Sigmoid colon (tissue), 7 donors: ENCODE measurements at places on chromosomes 12 and 14. TPM values are rescaled to one million over a fixed set of nuclear protein-coding genes. Genes with fewer than 3 reads are reported as not detected.
A peak's percentile ranks its signal among the peaks of the same experiment; 100 is the strongest.

DNA sequence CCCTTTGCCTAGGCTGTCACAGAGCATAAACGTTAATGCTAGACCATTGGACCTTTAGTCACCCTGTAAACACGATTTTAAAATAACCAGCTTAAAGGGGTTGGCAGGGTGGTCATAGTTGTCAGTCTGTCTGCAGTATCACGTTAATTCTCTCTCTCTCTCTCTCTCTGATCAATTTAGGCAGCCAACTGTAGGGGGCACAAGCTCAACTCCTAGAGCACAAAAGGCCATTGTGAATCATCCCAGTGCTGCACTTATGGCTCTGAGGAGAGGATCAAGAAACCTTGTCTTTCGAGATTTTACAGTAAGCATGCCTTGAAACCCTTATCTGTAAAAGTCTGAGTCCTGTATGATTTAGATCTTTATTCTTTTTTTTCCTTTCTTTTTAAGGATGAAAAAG, 97.1 kb downstream of the SCAF11 start:
- no peak for DNase-seq

DNA sequence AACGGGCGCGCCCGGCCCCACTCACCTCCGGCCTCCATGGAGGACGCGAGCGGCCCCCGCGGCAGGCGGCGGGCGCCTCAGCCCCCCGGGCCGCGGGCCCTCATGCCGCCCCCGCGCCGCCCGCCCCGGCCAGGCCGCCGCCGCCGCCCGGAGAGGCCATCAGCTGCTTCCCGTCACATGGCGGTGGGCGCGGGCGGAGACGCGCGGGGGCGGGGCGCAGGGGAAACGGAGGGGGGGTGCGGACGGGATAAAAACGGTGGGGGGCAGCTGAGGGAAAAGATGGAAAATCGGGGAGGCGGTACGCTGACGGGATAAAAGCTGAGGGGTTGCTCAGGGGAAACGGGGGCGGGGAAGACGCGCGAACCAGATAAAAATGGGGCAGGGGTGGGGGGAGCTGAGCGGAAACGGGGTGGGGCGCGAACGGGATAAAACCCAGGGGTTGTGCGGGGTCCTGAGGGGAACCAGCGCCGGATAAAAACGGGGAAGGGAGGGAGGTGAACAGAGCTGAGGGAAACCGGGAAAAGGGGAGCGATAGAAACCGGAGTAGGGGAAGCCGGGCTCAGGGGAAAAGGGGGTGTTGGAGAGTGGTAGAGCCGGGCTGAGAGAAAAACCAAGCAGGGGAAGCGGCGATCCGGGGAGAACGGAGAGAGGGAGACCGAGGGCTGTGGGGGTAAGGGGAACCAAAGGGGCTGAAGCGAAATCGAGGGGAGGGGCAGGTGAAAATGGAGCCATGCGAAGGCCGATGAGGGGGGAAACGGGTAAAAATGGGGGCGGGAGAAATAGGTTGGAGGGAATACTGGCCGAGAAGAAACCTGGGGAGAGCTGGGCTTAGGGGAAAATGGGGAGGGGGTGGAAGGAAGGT, at the start of gene WSB2:
WSB2 (minus strand) TSS at position 169 of the 862 bp plus-strand sequence; CDS start at position 38, 131 bp downstream.
- DNase-seq: peak; percentile 86

DNA sequence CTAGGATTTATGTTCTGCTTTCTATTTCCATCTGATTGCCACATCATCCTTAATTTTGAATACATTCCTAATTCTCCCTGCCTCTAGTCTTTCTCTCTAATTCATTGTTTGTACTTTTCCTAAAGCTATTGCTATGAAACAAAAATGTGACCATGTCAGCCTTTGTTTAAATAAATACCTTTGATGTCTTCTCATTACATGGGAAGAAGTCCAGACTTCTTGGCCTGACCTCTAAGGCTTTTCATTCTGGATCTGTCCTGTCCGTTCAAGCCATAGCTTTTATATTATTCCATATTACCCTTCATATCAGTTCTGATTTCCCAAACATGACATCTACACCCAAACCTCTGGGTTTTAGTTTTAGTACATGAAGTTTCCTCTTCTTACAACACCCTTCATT, 91.4 kb downstream of the CDK17 start:
- no peak for DNase-seq

- no peak for DNase-seq
Observed at GRCh38 chr14:58291646-58292045, 6.7 kb upstream of the ARID4A start.

DNA sequence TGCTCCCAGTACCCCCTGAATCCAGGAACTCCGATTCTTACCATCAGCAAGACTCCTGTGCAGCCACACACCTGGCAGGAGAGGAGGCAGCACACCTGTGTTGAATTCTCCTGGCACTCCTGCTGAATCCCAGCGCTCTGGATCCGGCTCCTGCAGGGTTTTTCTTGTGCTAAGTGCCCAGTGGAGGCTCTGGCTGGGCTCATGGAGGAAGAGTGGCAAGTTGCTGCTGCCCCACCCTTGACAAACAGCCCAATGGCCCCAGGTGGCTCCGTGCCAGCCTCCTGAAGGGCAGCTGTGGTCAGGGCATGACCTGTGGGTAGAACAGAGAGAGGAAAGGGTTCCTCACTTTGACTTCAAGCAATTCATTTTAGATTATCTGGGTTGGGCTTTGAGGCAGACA, 20.0 kb downstream of the CRACR2A start:
- no peak for DNase-seq

- DNase-seq: peak; percentile 61
Observed at GRCh38 chr12:28884904-28885679, 264.0 kb upstream of the FAR2 start.

DNA sequence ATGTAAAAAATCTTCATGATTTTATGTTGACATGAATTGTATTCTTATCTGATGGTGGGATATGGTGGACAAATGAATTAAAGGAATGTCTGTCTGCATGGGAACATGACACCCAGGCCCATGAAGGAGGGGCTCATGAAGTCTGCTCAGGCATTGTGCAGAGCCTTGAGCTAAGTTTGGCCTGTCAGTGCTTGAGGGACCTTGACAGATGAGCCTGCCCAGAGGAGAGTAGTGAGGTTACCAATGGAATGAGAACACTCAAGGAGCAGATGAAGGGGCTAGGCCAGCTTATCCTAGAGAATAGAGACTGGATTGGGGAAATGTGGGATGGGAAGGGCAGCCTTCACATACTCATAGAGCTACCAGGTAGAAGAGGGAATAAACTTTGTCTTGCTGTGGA, 68.8 kb downstream of the TMX1 start:
- no peak for DNase-seq

GRCh38 chr14:94773061-94773648, 3.2 kb upstream of the GSC start:
- no peak for DNase-seq

DNA sequence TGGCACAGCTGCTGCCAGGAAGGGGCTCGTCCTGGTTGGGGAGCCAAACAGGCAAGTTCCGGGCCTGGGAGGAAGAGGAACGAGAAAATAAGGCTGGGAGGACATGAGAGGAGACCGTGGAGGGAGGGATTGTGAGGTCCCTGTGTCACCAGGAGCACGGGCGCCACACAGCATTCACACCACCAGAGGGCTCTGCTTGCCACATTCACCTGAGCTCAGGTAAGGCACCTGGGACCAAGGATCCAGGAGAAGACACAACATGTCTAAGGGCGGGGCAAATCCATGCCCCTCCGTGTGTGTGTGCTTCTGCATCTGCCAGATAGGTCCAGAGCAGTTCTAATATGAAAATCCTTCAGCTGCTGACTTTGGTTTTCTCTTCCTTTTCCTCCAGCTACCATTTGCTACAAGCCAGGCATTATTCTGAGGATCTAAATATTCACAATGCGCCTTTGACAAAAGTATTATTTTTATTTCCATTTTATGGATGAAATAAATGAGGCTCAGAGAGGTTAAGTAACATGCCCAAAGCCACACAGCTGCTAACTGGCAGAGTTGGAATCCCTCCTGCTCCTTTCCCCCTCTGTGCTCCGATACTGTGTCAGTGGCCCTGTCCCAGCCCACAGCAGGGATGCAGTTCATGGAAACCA, 14.6 kb downstream of the RAPGEF3 start:
- no peak for DNase-seq

Gene RTRAF
- 33.5 TPM for total RNA-seq

Gene TAS2R46
- total RNA-seq: 5.0 TPM

Gene ACSM4
- total RNA-seq: not detected

Gene HOXC11
- total RNA-seq: not detected
